Stomach (tissue), 19 donors: ENCODE measurements at places on chromosomes 16 and 17. TPM values are rescaled to one million over a fixed set of nuclear protein-coding genes. Genes with fewer than 3 reads are reported as not detected.

DNA sequence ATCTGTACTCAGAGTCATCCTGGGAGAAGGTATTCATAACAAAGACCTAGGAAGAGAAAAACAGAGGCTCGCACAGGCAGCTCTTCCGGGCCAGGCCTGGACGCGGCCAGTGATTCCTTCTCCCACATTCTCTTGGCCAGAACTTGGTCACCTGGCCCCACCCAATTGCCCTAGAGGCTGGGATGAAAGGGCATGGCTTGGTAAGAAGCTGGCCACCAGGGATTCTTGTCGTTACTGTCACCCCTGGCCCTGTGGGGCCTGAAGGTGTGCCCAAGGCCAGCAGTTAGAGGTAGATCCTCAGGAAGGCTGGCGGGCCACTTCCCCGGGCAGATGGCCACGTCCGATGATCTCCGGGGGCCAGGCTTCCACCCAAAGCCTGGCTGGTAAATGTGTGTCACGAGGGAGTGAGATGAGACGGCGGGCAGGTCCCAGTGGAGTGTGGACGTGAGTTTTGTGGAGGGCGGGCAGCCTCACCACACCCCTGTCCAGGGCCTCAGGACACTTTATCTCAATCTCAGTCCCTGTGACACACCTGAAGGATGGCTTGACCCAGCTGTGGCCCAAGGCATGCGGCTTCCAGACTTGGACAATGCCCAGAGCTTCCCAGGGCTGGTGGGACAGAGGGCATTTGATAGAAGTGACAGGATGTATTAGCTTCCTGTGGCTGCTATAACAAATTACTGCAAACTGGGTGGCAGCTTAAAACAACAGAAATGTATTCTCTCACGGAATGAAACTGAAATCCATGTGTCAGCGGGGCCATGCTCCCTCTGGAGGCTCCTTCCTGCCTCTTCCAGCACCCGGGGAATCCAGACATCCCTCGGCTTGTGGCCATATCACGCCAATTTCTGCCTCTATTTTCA lies 66.3 kb upstream of the GSE1 start:
- DNase-seq: no peak

Gene HAP1
- total RNA-seq: not detected

GRCh38 chr17:33519692-33520091 lies 226.6 kb upstream of the ASIC2 start:
- no peak for DNase-seq

DNA sequence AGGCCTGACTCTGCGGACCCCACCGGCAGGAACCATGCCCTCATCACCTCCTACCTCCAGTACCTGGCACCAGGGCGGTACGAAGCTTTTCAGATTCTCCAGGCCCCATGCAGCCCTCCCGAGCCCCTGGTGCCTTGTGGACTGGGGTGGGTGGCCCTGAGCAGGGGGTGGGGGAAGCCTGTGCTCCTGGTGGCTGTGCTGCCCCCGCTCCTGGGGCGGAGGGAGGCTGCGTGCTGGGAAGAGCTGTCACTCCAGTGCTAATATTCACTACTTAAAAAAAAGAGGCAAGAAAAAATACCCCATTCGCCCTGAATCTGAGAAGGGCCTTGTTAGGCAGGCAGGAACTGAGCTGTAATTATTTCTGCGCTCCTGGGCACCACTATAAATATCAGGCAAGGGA lies 111.8 kb downstream of the ENGASE start:
- no peak for DNase-seq

DNA sequence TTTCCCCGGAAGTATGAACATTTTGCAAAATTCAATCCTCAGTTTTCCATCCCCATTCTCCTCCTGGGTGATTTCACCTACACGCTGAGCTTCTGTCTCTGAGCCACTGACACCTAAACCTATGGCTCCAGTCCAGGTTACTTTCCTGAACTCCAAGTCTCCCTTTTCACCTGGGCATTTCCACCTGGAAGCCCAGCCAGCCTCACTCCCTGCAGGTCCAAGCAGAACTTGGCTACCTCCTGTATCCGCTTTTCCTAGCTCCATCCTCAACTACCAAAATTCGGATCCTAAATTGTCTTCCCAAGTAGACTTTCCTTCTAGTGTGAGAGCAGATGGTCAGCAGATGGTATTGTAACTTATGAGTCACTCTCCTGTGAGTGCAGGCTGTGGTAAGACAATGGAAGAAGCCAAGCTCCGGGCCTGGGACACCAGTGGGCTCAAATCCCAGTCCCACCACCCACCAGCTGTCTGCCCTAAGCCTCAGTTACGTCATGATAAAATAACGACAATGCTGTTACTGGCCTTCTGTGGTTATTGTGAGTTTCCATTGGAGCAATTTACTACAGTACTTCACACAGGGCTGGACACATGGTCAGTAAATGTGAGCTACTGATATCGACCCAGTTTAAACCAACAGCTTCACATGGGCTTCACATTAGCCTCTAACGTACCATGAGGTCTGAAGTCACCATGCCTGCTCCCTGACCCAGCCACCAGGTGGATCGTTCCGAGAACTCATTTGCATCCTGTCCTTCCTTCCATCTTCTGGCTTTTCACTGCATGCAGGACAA lies 33.3 kb downstream of the PECAM1 start:
- no peak for DNase-seq

GRCh38 chr17:32772453-32773025 lies 104.4 kb downstream of the MYO1D start:
- no peak for DNase-seq

GRCh38 chr16:65545413-65545956 lies 423.6 kb upstream of the CDH11 start:
- no peak for DNase-seq

DNA sequence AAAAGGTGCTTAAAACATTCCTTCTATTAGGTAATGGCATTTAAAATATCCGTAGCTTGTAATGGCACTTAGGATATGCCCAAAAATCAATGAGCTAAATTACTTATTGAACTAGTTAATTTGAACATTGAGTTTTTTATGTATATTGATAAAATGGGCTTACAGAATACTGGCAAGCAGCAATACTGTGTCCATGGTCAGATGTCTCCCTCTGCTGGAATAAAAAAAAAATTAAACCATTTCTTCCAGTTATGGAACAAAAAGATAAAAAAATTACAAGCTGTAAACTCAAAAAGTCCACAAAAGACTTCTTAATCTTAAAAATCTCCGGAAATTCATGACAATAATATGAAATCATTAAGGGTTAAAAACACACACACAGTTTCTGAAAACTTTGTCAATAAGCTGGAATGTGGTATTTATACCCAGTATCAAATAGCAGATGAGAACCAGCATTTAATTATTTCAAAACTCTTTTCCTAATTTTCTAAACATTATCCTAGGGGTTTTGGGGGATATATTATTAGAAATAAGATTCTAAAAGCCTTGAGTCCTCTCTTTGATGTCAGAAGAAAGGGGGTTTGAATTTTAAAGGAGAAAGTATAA lies 21.5 kb upstream of the PSMD7 start:
- peak; percentile 56 for DNase-seq

Gene HBZ
- total RNA-seq: not detected

DNA sequence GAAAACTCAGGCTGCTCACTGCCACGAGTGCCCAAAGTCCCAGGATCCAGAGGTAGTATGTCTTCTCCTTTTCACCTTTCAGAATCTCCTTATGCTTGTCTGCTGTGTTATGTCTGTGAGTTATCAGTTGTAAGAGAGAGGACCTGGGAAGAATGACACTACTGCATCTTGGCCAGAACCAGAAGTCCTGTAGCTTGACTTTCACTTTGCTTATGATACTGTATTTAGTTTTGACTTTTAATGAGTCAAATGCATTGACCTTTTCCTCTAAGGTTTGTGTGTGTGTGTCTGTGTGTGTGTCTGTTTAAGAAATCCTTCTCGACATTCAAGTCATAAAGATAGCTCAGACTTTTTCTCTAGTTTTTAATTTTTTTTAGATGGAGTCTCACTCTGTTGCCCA lies 43.4 kb downstream of the BMERB1 start:
- no peak for DNase-seq

Gene FBXW10B
- 2.0 TPM for total RNA-seq

GRCh38 chr16:73023752-73024570 lies 24.0 kb downstream of the ZFHX3 start:
- DNase-seq: no peak

DNA sequence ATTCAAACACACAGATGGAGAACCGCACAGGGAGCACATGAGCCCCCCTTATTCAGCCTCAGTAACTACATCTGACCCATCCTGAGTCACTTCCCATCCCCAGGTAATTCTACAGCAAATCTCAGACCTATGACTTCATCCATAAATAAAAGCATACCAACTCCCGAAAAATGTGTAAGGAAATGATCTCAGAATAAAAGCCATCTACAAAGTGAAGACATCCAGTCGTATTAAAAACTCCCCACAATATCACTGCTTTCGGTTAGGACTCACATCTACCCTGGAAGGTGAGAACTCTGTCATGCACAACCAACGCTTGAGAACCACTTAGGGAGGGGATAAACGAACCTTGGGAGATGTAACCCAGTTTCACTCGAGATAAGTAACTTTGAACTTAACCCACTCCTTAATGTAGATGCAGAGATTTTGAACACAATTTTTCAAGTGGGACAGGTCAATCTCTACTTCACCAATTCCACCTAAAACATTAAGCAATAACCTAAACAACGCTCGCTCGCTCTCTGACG lies 1.3 kb downstream of the USP36 start:
- DNase-seq: no peak

Gene CD300LB
- total RNA-seq: not detected

GRCh38 chr16:22710326-22710725 lies 103.6 kb upstream of the HS3ST2 start:
- DNase-seq: no peak

Gene PIPOX
- total RNA-seq: 7.0 TPM
